Cardiac muscle cell (in vitro differentiated cells and primary cell): ENCODE measurements at places on chromosomes 13 and 19. TPM values are rescaled to one million over a fixed set of nuclear protein-coding genes. Genes with fewer than 3 reads are reported as not detected.

DNA sequence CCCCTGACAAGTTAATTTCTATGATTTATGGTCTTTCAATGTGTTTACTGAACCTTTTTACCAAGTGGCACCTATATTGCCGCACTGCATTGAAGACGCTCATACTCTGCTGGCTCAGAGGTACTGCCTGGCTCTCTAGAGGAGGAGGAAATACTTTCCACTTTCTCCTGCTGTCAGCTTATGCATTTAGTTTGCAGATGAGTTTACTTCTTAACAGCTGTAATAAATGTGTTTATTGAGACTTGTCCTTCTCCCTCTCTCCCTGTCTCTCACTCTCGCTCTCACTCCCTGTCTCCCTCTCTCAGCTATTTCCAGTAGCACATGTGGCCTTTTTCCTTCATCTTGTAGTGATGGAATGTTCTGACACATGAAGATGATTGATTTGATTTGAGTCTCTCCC, 60.3 kb upstream of the SPATA13 start:
- no peak for DNase-seq

GRCh38 chr13:42485272-42485671, 88.7 kb upstream of the TNFSF11 start:
- DNase-seq, result no peak

- DNase-seq, result peak; percentile 36
These were observed 11.1 kb downstream of the PDE4A start for GRCh38 chr19:10431254-10431942.

Gene FCAR
- total RNA-seq, result not detected in 2 replicates

- DNase-seq, result no peak
These were observed 2.5 kb downstream of the HSD11B1L start for GRCh38 chr19:5683177-5683886.
